Activated gamma-delta T cell treated with anti-CD3 and anti-CD28 coated beads, Interleukin-2, amount 50 U/mL, for 16 hours (primary cell): ENCODE measurements at places on chromosomes 1 and 21.

GRCh38 chr1:97128426-97128825 is 406.8 kb downstream of the PTBP2 start:
- DNase-seq = no peak

DNA sequence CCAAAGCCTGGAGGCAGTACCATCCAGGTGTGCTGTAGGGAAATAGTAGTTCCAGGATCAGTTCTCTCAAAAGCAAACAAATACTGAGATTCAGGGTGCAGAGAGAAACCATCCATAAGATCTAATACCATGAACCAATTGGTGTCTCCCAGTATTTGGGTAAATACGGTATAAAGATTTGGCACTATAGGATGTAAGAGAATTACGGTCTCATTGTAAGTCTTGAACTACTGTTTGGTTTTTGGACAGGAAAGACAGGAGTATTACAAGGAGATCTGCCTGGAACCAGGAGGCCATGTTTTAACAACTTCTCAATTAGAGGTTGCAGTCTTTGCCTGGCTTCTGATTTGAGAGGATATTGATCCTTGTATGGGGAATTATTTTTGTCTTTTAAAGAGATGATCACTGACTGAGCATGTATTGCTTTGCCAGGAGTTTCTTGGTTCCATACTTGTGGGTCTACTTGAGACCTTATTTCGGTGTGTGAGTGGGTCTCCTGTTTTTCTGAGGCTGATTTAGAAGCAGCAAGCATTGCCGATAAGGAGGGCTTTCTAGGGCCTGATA is 10.2 kb downstream of the AADACL4 start:
- DNase-seq = no peak

DNA sequence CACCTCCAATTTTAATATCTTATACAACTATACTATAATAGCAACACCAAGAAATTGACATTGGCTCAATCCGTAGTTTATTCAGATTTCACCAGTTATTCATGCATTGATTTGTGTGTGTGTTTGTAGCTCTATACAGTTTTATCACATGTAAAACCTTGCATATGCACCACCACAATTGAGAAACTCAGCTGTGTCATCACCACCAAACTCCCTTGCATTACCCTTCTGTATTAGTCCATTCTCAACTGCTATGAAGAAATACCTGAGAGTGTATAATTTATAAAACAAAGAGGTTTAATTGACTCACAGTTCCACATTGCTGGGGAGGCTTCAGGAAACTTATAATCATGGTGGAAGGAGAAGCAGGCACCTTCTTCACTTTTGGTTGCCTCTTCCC is 162.1 kb downstream of the PATJ start:
- no peak for DNase-seq

DNA sequence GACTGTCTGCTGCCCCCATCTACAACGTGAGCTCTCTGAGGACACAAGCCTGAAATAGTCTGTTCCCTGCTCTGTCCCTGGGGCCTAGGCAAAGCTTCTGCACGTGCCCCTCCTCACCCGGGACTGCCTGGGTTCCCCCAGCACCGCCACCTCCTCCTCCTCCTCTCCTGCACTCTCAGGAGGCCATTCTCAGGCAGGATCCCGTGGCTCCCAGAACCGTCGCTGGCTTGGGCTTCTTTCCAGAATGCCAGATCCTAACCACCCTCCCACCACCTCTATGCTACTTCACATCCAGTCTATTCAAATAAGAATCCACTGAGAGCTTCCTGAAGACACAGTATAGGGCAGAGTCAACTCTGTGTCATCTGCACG is 11.2 kb downstream of the NPHP4 start:
- no peak for DNase-seq

DNA sequence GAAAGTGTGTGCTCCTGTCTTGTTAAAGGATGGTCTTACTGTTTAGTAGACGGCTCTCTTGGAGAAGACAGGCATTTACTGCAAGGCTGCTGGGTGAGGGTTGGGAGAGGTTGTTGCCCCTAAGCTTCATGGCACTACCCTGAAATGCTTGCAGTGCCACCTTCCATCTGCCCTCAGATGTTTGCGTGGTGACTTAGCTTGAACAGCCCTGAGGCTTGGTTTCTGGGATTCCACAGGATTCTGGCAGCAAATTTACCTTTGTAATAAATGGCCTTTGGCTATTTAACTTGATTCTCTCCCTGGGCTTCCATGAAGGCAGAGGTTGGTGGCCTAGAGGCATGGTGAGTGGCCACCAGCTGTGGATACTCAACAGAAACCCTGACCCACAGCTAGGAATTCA is 11.6 kb downstream of the MTARC1 start:
- DNase-seq = no peak

DNA sequence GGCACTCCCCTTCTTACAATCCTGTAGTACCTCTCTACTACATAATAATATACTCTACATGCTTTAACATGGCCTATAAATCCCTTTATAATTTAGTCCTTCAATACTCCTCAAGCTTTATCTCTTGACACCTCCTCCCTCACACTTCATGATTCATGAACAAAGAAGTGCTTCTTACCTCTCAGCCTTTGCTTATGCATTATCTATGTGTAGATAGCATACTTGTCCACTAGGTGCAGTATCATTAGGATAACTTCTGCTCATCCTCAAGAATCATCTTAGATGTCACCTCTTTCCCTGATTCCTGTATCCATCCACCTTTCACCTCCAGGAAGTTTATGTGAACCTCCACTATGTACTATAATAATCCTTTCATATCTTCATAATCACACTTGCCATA is 74.4 kb downstream of the COL24A1 start:
- no peak for DNase-seq

DNA sequence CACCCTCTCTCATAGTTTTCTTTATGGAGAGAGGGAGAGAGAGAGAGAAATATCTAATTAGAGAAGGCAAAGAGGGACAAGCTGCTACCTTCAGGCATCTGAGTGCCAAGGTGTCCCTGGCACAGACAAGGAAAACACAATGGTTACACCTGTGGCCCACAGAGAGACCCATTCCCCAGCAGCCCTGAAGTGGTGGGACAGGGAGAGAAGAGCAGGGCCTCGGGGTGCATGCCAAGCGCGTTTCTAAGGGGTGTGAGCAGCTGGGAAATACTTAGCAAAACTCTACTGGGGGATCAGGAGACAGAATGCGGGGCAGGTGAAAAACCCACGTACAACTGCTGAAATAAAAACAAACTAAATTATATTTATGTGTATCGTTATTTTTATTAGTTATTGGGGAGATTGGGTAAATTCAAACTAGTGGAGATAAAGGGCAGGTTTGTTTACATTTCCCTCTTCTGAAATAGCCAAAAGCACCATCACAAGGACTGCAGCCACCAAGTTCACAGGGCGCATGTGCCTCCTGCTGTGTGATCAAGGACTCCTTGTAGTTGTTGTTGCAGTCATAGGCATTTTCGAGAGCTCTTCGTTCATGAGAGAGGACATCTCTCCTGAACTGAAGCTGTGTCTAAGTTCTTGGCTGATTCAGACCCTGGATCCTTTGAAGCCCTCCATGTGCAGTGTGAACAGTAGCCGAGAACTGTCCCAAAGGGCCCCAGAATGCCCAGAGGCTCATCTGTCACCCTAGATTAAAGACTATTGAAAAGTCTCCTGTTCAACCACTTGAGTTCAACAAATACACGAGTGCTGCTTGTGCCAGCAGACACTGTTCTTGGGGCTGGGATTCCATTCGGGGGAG is 737 bp upstream of the SERPINC1 start:
- DNase-seq = no peak

DNA sequence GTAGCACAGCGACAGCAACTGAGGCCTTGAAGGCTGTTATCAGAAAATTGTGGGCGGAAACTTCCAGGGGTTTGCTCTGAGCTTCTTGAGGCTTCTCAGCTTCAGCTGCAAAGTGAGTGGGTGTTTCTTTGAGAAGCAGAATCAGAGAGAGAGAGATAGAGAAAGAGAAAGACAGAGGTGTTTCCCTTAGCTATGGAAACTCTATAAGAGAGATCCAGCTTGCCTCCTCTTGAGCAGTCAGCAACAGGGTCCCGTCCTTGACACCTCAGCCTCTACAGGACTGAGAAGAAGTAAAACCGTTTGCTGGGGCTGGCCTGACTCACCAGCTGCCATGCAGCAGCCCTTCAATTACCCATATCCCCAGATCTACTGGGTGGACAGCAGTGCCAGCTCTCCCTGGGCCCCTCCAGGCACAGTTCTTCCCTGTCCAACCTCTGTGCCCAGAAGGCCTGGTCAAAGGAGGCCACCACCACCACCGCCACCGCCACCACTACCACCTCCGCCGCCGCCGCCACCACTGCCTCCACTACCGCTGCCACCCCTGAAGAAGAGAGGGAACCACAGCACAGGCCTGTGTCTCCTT is at the start of gene FASLG:
TSS of gene FASLG (plus strand) at position 233 of the 583 bp plus-strand sequence. CDS start at position 332, 99 bp downstream.
- peak; percentile 39 for DNase-seq

DNA sequence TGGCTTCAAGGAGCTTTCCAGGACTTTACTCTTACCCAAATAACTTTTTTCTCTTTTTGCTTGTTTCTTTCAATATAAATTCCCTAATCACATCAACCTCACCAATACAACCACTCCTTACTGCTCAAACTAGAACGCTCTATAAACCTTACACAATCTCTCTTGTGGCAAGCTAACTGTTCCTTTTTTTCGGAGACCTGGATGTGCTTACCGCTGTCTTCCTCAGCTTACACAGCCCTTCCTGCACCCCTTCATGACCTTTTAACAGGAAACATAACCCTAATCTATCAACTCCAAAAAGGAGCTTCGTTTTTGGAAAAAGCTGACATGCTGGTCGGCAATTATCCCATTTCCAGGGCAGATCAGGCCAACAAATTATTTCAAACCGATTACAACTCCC is 24.1 kb upstream of the SLC2A5 start:
- DNase-seq = no peak

- no peak for DNase-seq
Measured at GRCh38 chr1:223847781-223848345, 2.1 kb upstream of the TP53BP2 start.

- no peak for DNase-seq
Measured at GRCh38 chr1:183315991-183316758, 102.0 kb downstream of the NMNAT2 start.

GRCh38 chr1:241614144-241614543 is 26.0 kb downstream of the CHML start:
- DNase-seq = no peak

GRCh38 chr21:29434081-29434480 is 135.4 kb downstream of the BACH1 start:
- no peak for DNase-seq

DNA sequence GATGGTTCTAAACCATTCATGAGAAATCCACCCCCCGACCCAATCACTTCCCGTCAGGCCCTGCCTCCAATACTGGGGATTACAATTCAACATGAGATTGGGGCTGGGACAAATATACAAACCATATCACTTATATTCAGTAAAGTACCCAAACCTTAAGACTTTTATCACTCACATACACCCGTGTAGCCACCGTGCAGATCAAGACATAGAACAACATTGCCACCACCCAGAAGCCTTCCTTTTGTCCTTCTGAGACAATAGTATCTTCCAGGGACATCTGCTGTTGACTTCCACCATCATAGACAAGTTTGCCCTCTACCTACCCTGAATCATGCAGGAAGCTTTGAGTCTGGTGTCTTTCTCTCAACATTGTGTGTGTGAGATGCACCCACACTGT is 37.5 kb downstream of the CLIC6 start:
- no peak for DNase-seq

- DNase-seq = no peak
Measured at GRCh38 chr1:117652421-117652820, 46.6 kb downstream of the TENT5C start.

- DNase-seq = no peak
Measured at GRCh38 chr1:112141923-112142322, 152.5 kb upstream of the KCND3 start.

- DNase-seq = no peak
Measured at GRCh38 chr1:184632415-184633175, 122.1 kb downstream of the EDEM3 start.

GRCh38 chr1:181140398-181140797 is 51.9 kb downstream of the IER5 start:
- no peak for DNase-seq

GRCh38 chr1:224512600-224513151 is 78.1 kb upstream of the WDR26 start:
- DNase-seq = no peak

- no peak for DNase-seq
Measured at GRCh38 chr1:183887826-183888819, 83.2 kb downstream of the RGL1 start.

DNA sequence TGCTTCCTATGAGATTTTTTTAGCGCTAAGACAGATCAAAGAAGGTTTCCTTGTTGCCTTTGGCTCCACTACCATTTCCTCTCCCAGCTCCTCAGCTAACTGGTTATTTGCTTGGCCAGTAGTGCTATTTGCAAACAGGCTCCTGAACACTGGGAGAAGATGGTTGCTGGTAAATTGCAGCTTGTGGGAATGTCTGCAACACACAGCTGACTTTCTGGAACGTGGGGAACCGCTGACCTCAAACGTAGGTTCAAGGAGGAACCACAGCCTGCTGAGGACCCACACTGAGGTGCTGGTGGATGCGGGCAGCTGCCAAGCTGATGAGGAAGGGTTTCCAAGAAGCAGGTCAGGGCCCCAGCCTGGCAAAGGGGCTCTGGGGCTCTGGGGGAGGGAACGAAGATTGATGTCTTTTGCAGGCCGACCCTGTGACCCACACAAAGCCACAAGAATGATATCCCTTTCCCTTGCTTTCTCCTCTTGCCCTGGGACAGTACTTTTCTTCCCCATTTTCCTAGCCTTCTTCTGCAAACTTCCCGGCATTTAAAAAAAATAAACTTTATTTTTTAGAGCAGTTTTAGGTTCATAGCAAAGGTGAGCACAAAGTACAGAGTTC is 24.8 kb downstream of the GNG4 start:
- no peak for DNase-seq

- DNase-seq = no peak
Measured at GRCh38 chr1:237235091-237235490, 193.1 kb downstream of the RYR2 start.

GRCh38 chr1:39490596-39491145 is 765 bp upstream of the BMP8A start:
- peak; percentile 1 for DNase-seq

DNA sequence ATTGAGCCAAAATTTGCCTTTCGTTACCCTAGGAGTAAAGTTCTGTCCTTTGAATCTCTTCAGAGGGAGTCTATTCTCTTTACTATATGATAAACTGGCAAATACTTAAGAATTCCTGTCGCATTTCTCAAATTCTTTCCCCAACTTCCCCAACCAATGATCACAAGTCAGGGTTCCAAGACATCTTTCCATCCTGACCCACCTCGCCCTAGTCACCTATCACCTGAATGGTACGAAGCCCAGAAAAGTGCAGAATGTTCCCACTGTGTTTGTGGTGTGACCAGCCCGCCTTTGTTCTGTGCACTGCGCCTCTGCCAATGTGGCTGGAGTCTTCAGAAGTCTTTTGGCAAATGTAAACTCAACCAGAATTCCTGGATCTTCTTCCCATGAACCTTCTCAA is 132.5 kb downstream of the RNF220 start:
- no peak for DNase-seq

DNA sequence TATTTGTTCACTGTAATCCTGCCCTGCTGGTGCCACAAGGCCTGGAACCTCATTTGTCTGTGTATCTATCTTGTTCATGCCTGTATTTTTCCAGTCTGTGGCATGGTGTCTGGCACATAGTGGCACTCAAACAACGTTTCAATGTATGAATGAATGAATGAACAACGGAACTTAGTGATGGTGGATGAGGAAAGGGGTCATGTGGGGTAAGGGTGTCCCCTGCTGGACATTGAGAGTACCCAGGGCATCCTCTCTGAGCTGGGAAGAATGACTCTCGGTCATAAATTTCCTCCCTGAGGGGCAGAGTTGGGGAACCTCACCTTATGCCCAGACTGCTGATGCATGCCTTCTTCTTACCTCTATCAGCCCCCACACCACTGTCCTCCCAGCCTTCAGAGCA is 18.9 kb upstream of the ZNF683 start:
- peak; percentile 28 for DNase-seq

- DNase-seq = no peak
Measured at GRCh38 chr1:217881131-217881543, 250.0 kb downstream of the SPATA17 start.
